ENCODE measurements at places on chromosomes 13 and 19.

GRCh38 chr13:58397596-58398387 is 766.2 kb downstream of the PCDH17 start:
- DNase-seq = no peak

- DNase-seq = no peak
Measured at GRCh38 chr19:28134311-28134710, 1078.6 kb downstream of the UQCRFS1 start.

GRCh38 chr13:110257408-110257807 is 49.5 kb downstream of the COL4A1 start:
- no peak for DNase-seq

DNA sequence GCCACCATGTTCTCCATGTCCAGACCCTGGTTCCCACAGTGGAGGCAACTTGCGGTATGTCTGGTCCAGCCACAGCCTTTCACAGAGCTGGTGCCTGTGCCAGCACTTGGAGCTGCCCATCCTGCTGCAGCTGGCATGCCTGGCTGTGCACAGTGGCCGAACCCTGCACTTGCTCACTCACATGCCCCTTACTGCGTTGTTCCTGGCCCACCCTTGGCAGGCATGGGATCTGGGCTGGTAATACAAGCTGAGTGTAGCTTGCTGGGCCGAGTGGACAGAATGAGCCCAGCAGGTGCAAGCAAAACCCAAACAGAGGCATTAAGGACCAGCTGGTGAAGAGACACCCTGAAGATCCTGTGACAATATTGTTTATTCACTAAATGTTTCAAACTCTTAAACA is 583.9 kb upstream of the SLITRK6 start:
- DNase-seq = no peak

DNA sequence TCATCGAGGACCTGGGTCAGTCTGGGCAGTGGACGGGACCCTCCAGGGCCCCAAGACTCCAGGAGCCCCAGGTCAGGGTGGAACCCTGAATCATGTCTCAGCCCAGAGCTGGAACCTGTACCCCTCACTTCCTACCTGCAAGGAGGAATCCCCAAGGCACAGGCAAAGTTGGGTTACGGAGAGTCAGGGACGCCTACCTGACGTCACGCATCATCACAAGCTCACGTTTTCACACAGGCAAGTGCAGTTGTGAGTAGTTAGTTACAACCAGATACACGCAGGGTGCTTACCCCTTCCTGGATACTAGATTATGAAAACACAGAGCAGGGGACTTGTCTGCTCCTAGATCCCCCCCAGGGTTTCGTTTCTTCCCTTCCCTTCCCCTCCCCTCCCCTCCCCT is 1.9 kb downstream of the RETN start:
- no peak for DNase-seq

DNA sequence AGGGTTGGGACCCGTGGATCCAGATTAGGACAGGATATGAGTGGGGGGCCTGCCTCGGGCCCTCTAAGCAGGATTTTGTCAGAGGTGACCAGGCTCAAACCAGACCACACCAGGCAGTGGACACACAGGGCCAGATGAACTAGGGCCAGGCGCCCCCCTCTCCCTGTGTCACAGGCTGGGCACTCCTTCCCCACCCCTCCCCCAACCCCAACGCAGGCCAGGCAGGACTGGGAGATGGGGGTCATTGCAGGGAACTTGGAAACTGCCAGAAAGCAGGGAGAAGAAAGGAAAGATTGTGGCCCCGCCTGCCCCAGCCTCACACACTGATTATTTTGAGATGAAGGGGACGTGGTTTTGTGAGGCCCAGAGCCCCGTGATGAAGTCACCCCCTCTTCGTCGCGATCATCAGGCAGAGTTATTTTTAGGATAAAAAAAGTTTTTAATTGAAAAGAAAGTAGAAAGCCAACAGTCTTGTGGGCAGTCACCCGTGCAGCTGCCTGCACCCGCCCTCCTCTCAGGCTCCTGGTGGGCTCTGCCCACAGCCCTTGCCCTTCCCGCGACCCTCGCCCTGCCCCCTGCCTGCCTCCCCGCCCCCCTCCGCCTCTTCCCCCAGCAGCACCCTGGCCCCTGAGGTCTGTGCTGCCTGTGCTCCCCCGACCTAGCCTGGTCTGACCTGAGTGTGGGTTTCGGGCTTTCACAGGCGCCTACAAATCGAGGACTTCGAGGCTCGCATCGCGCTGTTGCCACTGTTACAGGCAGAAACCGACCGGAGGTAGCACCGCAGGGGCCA is 1.9 kb upstream of the YJEFN3 start:
- no peak for DNase-seq

- DNase-seq = no peak
Measured at GRCh38 chr19:41697198-41697855, 9.3 kb upstream of the CEACAM7 start.

DNA sequence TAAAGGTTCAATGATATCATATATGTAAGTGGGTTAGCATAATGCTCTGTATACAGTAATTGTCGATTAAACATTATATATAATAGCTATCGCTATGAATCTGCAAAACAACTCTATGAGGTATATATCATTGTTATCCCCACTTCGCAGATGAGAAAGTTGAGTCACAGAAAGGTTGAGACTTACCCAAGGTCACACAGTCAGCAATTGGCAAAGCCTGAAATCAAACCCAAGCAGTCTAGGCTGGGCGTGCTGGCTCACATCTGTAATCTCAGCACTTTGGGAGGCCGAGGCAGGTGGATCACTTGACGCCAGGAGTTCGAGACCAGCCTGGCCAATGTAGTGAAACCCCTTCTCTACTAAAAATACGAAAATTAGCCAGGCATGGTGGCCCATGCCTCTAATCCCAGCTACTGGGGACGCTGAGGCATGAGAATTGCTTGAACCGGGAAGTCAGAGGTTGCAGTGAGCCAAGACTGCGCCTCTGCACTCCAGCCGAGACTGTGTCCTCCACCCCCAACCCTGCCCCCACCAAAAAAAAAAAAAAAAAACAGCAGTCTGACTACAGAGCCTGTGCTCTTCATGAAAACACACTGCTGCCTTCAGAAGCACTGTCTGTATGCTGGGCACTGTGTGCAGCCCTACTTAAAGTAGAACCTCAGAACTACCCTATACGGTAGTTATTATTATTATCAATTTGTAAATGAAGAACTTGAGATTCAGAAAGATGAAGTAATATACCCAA is 1.3 kb downstream of the HSPBP1 start:
- DNase-seq = no peak

DNA sequence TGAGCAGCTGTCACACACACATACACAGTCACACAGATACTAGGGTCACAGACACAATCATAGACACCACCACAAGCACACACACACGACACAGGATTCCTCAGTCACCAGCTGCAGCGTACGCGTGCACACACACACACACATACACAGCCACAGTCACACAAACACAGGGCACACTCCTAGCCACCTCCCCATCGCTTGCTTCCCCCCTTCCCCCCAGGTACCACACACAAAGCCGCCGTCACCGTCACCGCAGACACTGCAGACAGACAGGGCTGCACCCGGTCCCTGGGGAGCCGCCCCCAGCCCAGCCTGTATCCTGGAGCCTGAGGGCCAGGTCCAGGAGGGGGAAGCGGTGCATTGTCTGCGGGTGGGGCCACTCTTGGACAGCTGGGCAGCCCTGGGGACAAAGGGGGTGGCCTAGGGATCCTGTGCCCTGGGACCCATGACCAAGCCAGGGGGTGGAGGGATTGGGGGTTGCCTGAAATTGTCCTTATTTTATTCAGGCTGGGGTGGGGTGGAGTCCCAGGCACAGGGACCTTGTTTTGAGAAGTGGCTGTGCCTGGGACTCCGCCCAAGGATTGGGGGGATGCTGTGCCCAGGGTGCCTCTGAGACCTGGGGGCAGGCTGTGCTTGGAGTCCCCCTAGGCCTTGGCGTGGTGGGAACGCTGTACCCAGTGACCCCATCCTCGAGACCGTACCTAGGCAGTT is 957 bp downstream of the NUMBL start:
- DNase-seq = no peak

DNA sequence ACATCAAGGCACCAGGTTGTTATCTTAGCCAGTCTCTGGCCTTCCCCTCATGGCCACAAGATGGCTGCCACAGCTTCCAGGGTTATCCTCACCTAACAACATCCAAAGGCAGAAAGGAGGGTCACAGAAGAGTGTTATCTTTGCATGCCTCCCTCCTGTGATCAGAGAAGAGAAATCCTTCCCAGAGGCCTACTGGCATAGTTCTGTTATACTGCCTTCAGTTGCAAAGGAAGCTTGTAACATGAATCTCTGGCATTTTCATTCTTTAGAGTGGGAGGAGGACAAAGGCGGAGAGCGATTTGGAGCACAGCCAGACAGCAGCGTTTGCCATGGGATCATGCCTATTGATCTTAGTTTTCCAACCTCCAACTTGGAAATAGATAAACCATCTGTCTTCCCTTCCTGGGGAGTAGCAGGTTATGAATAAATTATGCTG is 135.7 kb downstream of the DNAJC15 start:
- no peak for DNase-seq

- no peak for DNase-seq
Measured at GRCh38 chr19:18501832-18502231, 20.0 kb downstream of the ELL start.

GRCh38 chr19:47729799-47730520 is 15.4 kb upstream of the NOP53 start:
- peak; percentile 52 for DNase-seq

DNA sequence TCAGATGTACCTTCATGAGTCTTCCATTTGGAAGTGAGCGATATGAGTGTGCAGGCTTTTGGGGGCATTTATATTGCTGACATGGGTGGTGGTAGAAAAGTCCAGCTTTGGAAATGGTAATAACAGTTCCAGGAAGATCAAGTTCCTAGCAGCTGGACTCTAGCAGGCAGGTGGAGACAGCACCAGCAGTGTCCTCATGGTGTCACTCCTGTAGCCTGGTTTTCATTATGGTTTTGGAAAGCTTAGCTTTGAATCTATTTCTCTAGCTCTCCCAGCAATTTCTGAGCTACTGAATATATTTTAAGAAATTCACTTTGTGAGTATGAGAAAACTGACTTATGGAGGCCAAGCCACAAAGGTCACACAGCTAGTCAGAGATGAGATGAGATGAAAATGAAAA is 523.2 kb upstream of the HTR2A start:
- no peak for DNase-seq

DNA sequence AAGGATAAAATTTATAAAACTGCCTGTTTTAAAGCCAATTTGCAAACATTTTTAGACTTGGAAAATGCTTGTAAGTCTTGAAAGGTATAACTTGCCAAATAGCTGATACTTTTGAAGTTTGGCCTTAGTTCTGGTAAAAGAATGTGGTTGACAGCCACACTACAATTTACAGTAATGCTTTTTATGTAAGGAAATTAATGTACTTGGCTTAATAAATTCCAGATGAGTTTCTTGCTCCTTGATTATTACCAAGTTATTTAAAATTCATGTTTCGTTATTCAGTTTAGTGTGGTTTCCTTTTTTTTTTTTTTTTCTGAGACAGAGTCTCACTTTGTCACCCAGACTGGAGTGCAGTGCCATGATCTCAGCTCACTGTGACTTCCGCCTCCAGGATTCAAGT is 14.9 kb downstream of the LMO7 start:
- DNase-seq = no peak

DNA sequence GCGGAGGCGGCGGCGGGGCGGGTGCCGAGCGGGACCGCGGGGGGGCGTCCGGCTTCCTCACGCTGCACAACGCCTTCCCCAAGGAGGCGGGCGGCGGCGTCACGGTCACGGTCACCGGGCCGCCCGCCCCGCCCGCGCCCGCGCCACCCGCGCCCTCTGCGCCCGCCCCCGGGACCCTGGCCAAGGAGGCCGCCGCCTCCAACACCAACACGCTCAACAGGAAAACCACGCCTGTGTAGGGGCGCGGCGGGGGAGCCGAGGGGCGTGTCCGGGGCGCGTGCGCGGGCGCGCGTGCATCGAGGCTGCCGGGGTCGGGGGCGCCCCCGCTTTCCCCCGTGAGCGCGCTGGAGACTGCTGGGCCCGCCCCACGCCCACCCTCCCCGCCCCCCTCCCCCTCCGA is 8.8 kb upstream of the CACNG6 start:
- no peak for DNase-seq

DNA sequence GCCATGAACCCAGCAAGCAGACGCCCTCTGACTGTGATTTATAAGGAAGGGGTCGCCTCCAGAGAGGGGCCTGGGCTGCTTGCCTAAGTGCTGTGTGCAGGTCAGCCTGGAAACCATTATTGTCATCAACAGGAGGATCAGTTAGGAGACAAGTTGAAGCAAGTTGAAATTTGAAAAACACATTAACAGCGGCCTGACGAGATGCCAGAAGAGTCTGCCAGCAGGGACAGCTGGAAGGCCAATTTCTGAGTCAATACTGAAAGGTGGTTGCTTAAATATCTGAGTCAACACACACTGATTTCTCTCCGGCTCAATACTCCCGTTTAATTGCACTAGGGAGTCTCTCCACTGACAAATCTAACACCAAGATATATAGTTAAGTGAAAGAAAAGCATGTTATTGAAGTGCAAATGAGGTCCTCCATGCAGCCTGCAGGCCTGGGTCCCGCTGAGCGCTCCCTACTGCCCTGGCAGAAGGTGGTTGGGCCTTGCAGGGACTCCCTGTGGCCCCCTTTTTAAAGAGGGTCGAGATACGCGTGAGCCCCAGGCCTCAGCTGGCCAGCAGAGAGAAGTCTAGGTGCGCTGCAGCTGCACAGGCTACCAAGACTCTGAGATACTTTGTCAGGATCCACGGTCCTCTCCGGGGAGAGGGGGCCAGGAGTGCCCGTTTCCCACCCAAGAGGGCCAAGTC is 91.1 kb downstream of the RNASEH2B start:
- no peak for DNase-seq

GRCh38 chr19:3893509-3894179 is 13.2 kb downstream of the ATCAY start:
- DNase-seq = no peak

DNA sequence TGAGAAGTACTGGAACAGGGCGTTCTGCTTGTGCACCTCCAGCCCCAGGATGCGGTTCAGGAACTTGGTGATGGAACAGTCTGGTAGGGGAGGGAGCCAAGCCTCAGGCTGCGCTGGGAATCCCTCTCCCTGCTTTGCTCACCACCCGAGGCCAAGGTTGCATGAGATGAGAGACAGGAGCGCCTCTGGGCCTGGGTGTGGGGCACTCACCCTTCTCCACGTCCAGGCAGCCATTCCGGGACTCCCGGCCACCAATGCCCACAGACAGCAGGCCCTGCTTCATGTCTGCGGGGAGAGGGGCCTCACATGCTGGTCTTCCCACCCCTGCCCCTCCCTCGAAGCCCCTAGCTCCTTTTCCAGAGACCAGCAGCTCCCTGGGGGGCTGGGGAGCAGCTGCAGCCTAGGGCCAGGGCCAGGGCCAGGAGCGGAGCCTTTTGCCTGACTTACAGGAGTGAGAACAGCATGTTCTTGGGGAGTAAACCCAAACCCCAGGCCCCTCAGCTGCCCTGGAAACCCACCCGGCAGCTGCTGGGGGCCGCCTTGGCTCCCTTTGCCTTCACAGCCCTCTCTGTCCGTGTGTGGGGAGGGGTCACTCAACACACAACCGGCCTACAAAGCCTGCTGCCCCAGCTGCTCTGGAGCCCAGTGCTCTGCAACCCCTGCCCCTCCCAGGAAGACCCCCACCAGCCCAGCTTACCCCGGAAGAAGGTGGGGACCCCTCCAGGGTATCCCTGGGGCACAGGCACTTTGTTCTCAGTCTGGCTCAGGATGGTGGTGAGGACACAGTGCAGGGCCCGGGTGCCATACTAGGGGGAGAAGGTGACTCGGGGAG is 7.2 kb downstream of the GPX4 start:
- no peak for DNase-seq

All from activated CD4-positive, alpha-beta T cell treated with anti-CD3 and anti-CD28 coated beads, Interleukin-2, amount 50 U/mL, for 16 hours (primary cell).